Dermis microvascular lymphatic vessel endothelial cell (primary cell): ENCODE measurements at places on chromosomes 7 and 10.

GRCh38 chr10:34916314-34916713 is 101.2 kb upstream of the PARD3 start:
- DNase-seq, result no peak

GRCh38 chr7:28984631-28985030 is 26.5 kb upstream of the TRIL start:
- DNase-seq, result peak; percentile 30

GRCh38 chr7:123131140-123131539 is 68.6 kb downstream of the SLC13A1 start:
- no peak for DNase-seq

- no peak for DNase-seq
Measured at GRCh38 chr10:8060704-8061121, 6.2 kb downstream of the GATA3 start.

DNA sequence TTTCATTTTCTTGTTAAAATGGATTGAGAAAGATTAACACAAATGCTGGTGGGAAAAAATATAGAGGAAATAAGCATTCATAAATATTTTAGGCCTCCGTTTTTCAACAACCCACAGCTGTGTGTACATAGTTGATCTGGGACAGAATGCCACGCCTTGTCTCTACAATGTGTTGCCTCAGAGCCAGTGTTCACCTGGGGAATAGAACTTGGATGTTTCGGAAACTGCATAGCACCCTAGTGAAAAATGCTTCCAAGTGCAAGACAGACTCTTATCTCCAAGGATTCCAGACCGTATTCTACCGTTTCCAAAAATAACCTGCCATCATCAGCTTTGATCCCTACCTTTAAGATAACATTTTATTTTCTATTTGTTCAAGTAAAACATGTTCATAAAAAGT is 260.9 kb downstream of the SDK1 start:
- DNase-seq, result no peak

DNA sequence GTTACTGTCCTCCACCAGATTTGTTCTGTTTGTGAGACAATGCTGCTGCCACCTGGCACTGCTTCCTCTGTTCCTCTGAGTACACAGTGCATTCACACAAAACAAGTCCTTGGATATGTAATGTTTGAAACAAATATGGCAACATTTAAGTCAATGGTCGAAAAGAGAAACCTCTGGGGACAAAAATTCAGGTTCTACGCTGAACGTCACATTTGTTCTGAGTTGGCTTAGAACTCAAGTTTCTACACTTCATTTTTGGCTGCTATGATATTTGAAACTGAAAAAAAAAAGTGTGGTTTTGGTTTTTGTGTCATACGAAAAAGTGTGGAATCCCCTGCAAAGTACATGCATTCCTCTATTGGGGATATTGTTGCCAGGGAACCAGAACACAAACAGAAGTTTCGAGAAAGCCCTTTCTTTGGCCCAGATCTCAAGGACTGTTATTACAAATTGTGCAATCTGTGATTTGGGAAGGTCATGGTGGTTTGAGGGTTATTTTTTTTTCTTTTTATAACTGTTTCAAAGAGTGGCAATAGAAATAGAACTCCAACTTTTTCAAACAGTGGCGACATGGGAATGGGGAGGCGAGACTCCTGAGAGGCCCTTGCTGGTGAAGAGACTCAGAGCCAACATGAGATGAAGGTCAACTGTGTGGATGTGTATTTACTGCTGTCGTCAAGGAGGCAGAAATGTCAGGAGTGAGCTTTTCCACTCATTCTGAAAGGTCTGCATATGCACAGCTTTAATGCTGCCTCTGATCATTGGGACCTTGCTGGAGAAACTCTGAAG is 127.5 kb downstream of the CUBN start:
- DNase-seq, result peak; percentile 60

- DNase-seq, result no peak
Measured at GRCh38 chr7:79199961-79200360, 253.5 kb downstream of the MAGI2 start.

DNA sequence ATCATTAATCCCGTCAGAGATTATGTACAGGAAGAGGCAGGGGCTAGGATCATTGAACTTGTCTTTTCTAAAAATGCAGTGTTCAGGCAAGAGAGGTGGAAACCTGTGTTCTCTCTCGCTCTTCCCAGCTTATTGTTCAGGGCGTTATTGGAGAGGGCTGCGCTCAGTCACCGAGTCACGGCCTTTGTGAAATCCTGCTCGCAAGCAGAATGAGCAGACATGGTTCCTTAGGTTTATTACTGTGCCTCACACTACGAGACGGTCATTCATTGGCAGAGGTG is 631 bp upstream of the PRKRIP1 start:
- DNase-seq, result no peak

- no peak for DNase-seq
Measured at GRCh38 chr10:103472005-103472404, 7.0 kb downstream of the CALHM3 start.

- DNase-seq, result no peak
Measured at GRCh38 chr7:82789883-82790609, 346.5 kb upstream of the CACNA2D1 start.

- DNase-seq, result no peak
Measured at GRCh38 chr7:44994877-44995554, 5.0 kb upstream of the CCM2 start.

DNA sequence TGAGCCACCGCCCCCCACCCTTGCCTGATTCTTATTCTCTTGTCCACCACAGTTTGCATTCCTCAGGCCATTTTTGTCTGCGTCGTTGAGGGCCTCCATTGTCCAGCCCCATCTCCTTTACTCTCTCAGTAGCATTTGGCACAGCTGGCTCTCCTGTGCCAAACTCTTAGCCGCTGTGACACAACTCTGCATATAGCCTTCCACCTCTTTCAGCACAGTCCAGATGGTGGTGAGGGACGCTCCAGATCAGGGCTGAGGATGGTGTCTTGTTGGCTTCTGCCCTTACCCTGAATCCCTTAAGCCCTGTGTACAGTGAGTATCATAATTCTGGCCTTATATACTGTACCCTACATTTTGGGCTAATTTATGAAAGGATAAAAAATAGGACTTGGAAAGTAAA is 45.6 kb downstream of the BMPR1A start:
- no peak for DNase-seq

GRCh38 chr10:132690401-132690800 is 95.5 kb downstream of the NKX6-2 start:
- DNase-seq, result no peak

DNA sequence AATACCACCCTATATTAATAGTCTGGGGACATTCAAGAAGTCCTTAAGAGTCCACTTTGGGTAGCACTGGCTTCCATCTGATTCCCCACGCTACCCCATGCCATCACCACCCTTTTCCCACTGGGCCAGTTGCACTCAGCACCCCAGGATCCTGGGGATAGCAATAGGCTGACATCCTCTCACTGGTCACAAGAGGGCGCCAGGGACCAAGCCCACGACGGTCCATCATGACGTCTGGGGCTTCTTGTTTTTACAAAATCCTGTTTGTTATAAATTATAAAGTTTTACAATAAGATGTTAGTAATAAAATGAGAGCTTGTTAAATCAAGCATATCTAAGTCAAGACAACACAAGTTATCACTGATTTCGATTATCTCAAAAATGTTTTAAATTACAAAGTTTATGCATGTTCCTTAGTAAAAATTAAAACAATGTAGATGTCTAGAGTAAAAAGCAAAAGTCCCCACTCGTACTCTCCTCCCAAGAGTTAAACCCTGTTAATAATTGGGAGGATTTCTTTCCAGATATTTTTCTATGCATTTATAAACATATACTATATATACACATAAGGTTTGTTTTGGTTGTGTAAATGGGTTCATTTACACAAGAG is 15.4 kb downstream of the GPNMB start:
- DNase-seq, result peak; percentile 71

DNA sequence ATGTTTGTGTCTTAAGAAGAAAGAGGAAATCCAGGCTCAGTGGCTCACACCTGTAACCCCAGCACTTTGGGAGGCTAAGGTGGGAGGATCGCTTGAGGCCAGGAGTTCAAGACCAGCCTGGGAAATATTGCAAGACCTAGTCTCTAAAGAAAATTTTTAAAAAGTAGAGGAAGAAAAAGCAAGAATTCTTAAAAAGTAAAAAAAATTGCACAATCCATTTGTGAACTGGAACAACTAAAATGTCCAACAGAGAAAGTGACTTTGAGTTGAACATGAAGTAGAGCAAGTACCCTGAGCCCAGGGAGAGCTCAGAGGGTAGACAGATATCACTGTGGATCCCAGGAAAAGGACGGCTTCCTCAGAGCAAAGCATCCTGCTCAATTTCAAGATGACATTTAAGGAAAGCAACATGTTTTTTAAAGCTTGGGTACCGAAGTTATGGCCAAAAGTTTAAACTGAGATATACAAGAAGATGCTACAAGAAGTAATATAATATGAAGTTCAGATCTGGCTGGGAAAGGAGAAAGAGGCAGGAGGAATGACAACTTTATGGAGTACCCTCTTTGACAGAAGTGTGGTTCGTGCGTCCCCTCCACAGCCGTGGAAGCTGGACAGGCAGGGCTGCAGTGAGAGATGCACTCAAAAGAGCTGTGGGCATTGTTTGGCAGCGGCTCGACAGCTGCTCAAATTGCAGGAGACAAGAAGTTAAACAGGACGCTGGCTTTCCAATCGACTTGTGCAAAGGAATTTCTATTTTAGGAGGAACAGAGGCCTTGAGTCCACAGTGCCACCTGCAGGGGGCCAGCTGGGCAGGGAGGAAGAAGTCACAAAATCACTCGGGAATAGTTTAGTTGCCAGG is 201.3 kb downstream of the JCAD start:
- DNase-seq, result peak; percentile 50

DNA sequence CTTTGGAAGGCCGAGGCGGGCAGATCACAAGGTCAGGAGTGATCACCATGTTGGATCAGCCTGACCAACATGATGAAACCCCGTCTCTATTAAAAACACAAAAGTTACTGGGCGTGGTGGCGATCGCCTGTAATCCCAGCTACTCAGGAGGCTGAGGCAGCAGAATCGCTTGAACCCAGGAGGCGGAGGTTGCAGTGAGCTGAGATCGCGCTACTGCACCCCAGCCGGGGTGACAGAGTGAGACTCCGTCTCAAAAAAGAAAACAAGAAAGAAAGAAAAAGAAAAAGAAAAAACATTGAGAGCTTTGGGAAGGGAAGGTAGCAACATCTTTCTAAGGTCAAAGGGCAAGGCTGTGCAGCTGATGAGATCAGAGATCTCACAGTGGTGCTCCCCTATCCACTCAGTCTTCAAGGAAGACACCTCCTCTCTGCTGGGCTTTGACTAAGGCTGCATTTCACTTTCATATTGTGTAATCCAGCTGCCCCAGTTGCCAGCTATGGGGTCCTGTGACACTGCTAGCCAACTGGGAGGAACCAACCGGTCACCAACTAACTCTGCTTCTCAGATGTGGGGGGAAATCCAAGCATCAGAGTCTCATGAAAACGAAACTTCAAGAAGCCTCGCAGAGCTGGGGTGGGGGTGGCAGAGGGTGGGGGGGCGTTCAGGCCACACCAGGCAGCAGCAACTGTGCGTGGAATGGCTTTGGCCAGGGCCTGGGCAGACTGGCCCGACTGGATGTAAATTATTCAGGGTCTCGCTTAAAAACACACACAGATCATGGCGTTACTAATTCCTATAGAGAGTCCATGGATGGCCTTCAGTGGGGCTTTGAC is 1.5 kb downstream of the IL15RA start:
- no peak for DNase-seq

GRCh38 chr10:80211786-80212185 is 6.4 kb upstream of the ANXA11 start:
- no peak for DNase-seq

- DNase-seq, result no peak
Measured at GRCh38 chr7:6375348-6376101, 72.2 kb downstream of the DAGLB start.

DNA sequence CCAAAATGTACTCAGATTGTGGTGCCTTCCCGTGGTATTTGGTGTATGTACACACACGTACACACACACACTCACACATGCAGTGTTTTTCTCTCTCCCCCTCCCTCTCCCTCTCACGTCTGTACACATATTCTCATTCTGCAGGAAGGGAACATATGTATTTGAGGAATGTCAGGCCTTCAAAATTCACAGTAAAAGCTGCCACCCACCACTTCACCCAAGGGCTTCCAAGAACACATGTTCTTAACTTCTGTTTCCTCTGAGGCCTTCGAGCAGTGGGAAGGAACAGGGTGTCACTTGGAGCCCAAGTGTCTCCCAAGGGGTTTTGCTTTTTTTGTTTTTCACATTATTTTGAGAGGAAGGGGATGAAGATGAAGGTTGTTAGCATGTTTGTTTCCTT is 198.9 kb downstream of the TCF7L2 start:
- DNase-seq, result no peak

GRCh38 chr7:132793474-132793873 is 217.2 kb upstream of the PLXNA4 start:
- DNase-seq, result peak; percentile 68

- no peak for DNase-seq
Measured at GRCh38 chr10:49387071-49387470, 8.8 kb downstream of the DRGX start.

DNA sequence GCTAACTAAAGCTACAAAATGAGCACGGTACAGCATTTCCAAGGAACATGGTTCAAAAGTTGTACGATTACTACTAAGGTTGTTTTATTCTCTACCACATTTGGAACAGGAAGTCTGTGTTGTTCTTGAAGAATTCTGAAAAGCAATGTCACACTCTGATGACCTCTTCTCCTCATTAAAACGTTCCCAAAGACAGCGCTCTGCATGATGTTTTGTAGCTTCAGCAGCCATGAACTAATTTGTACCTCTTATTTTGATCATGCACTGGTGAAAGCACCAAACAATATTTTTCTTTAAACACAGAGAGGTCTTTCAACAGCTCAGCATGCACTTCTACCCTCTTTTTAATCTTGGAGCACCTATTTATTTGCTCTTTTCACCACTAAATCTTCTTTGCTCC is 75.0 kb upstream of the TES start:
- peak; percentile 9 for DNase-seq

DNA sequence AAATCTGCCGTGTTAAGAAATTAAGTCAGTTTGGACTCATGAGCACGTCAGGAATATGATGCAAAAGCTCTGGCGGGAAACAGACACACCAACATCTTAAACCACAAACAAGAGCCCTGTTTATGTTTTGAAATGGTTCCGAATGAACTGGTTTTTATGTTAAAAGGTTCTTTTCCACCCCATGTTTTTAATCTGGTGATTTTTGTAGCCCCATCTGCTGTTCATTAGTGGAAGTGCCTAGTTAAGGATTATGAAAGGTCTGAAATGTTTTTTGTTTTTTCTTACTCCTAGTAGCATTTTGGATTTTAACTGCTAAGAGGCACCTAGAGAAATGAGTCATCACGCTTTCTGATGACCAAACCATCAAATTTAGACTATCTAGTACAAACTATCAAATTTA is 404.1 kb upstream of the MKI67 start:
- DNase-seq, result no peak

GRCh38 chr10:96225119-96225518 is 46.2 kb downstream of the BLNK start:
- no peak for DNase-seq

GRCh38 chr7:130458257-130458656 is 17.4 kb upstream of the CEP41 start:
- no peak for DNase-seq
